ENCODE measurements at places on chromosomes 2 and 18. TPM values are rescaled to one million over a fixed set of nuclear protein-coding genes. Genes with fewer than 3 reads are reported as not detected.

The PIEZO2 gene
- not detected for total RNA-seq

The IL1RN gene
- total RNA-seq = 0.70 TPM

The NEU2 gene
- not detected for total RNA-seq

The RTP5 gene
- total RNA-seq = 0.07 TPM

The CCDC74B gene
- total RNA-seq = 0.82 TPM

The C2orf78 gene
- total RNA-seq = not detected

Data from T-helper 2 cell treated with Interferon-gamma antibody and Interleukin-4, amounts not matched to agents 100 ng/mL and 5 ng/mL, for 36 hours (primary cell).